ENCODE measurements at places on chromosomes 7 and 10. TPM values are rescaled to one million over a fixed set of nuclear protein-coding genes. Genes with fewer than 3 reads are reported as not detected.

The TRPV5 gene
- total RNA-seq: 0.34 TPM

The BTBD16 gene
- not detected for total RNA-seq

The NEUROG3 gene
- total RNA-seq: not detected

The KNDC1 gene
- total RNA-seq: under 0.01 TPM

The CRTAC1 gene
- total RNA-seq: 3.7 TPM

The ACSM6 gene
- total RNA-seq: not detected

The SPDYE2 gene
- not detected for total RNA-seq

The CYP2C8 gene
- total RNA-seq: not detected

The TFR2 gene
- not detected for total RNA-seq

The TUBB8 gene
- total RNA-seq: not detected

The LRGUK gene
- total RNA-seq: 0.91 TPM

The EBLN1 gene
- not detected for total RNA-seq

The BAIAP2L1 gene
- total RNA-seq: 1.0 TPM

The PNLIPRP1 gene
- not detected for total RNA-seq

The GRID1 gene
- total RNA-seq: 6.9 TPM

The SLC26A3 gene
- total RNA-seq: 0.77 TPM

The CCDC146 gene
- total RNA-seq: 34.0 TPM

The CASTOR2 gene
- 35.6 TPM for total RNA-seq

The MUC12 gene
- 14.9 TPM for total RNA-seq

The MMD2 gene
- total RNA-seq: not detected

The HDAC9 gene
- total RNA-seq: 96.2 TPM

The VDAC2 gene
- 57.6 TPM for total RNA-seq

The PCLO gene
- 0.29 TPM for total RNA-seq

The SLC13A1 gene
- not detected for total RNA-seq

The TPK1 gene
- total RNA-seq: 7.9 TPM

The FFAR4 gene
- total RNA-seq: not detected

The GRK5 gene
- 11.6 TPM for total RNA-seq

All from uterus (tissue), 4 donors.